ENCODE measurements at places on chromosomes 16 and 17. TPM values are rescaled to one million over a fixed set of nuclear protein-coding genes. Genes with fewer than 3 reads are reported as not detected.

- peaks cover 6% of the 10 kb centered on the region for H3K4me1 ChIP-seq
- no peaks in the 10 kb centered on the region for H3K27me3 ChIP-seq
- no peaks in the 10 kb centered on the region for H3K36me3 ChIP-seq
- no peak overlapping the region for H3K27ac ChIP-seq
- H3K4me3 ChIP-seq = no peak overlapping the region
Observed at GRCh38 chr17:73782641-73783381, 138.6 kb upstream of the SDK2 start.

DNA sequence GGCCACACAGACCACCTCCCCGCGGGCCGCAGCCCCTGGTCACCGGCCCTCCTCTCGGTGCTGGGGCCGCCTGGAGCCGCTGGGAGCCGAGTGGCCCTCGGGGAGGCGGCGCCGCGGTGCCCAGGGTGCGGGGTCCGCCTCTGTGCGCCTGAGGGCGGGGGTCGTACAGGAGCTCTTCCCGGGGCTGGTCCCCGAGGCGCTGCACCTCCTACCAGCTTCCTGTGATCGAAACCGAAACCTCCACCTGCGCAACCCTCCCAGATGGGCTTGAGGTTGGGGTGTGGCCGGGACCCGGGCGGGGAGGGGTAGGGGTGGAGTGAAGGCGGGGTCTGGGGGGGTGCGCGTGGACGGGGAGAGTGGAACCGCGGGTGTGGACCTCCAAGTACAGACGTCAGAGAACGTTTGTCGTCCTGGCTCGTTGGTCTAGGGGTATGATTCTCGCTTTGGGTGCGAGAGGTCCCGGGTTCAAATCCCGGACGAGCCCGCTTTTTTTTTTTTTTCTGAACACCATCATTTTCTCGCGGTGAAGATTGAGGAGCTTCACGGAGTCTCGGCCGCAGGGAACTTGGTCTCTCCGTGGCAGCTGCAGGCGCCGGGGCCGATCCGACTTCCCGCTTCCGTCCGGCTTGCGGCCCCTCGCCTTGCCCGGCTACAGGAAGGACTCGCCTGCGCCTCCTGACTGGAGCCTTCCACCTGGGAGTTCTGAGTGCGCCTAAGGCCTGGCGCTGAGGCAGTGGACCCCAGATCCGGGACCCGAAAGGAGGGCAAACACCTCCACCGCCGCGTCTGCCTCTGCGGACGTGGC, 23.9 kb downstream of the ZNF213 start:
- peak; percentile 91 for DNase-seq
- H3K36me3 ChIP-seq = no peaks in the 10 kb centered on the region
- peak overlapping the region; percentile 86 for H3K27ac ChIP-seq
- H3K4me1 ChIP-seq = peaks cover 26% of the 10 kb centered on the region

- no peaks in the 10 kb centered on the region for H3K36me3 ChIP-seq
- peaks cover 6% of the 10 kb centered on the region for H3K27me3 ChIP-seq
- no peak overlapping the region for H3K27ac ChIP-seq
- H3K4me1 ChIP-seq = no peaks in the 10 kb centered on the region
Observed at GRCh38 chr16:66238696-66239095, 127.8 kb upstream of the CDH5 start.

DNA sequence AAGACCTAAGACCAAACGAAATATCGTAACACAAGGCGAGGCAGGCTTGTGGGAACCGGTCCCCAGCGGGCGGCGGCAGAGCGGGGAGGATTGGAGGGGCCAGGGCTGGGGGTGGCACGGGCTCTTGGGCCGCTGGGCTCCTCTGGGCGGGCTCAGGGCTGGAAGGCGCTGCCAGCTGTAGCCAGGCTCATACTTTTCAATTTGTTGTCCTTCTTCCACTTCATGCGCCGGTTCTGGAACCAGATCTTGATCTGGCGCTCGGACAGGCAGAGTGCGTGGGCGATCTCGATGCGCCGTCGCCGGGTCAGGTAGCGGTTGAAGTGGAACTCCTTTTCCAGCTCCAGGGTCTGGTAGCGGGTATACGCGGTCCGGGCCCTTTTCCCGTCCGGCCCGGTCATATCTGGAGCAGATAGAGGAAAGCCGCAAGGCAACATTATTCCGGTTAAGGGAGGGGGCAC, 1.5 kb downstream of the HOXB5 start:
- no peaks in the 10 kb centered on the region for H3K36me3 ChIP-seq
- no peak overlapping the region for H3K4me3 ChIP-seq
- no peak overlapping the region for H3K27ac ChIP-seq
- no peak for DNase-seq

DNA sequence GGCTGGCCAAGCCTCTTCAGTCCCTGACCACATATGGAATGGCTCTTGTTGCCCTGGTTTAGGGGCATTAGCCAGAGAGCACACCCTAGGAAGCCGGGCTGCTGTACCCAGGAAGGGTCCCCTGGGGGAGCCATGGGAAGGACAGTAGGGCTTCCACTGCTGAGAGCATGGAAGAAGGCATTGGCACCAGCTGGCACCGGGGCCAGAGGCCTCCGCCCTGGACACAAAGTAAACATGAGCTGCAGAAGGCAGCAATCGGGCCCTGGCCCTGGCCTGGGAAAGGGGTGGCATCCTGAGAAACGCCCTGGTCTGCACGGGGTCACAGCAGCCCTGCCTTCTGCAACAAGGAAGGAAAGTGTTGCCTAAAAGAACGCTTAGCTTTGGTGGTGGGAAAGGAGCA, 49.4 kb downstream of the VAC14 start:
- H3K4me1 ChIP-seq = peaks cover 23% of the 10 kb centered on the region
- peaks cover 5% of the 10 kb centered on the region for H3K36me3 ChIP-seq
- H3K27ac ChIP-seq = no peak overlapping the region

- no peak overlapping the region for H3K4me3 ChIP-seq
- H3K27me3 ChIP-seq = no peaks in the 10 kb centered on the region
- H3K36me3 ChIP-seq = no peaks in the 10 kb centered on the region
- no peak overlapping the region for H3K27ac ChIP-seq
- no peak for DNase-seq
Observed at GRCh38 chr17:76633628-76634328, 9.8 kb downstream of the ST6GALNAC1 start.

- H3K4me1 ChIP-seq = peaks cover 5% of the 10 kb centered on the region
- H3K4me3 ChIP-seq = no peak overlapping the region
- no peaks in the 10 kb centered on the region for H3K27me3 ChIP-seq
- H3K27ac ChIP-seq = no peak overlapping the region
- H3K36me3 ChIP-seq = peaks cover 3% of the 10 kb centered on the region
Observed at GRCh38 chr16:69838489-69838888, 76.4 kb downstream of the WWP2 start.

DNA sequence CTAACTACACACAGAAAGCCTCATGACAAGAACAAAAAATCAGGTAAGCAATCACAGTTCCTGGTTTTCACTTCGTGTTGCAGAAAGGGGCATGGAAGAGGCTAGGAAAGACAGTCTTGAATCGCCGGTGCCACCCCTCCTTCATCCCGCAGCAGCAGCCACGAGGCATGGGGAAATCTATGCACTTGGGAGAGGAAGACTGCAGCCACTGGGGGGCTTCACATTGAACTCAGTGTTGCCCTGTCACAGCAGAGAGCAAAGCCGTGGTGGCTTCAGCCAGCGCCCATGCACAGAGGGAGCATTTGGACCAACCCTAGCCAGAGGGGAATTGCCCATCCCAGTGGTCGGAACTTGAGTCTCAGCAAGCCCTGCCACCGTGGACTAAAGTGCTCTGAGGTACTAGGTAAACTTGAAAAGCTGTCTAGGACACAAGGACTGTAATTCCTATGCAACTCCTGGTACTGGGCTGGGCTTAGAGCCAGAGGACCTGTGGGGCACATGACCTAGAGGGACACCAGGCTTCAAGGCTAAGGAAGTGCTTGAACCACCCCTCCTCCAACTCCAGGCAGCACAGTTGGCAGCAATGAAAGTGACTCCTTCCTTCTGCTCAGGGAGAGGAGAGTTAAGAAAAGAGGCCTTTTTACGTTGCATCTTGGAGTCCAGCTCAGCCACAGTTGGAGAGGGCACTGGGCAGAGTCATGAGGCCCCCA, 35.2 kb upstream of the ATP2C2 start:
- no peak overlapping the region for H3K27ac ChIP-seq
- H3K36me3 ChIP-seq = no peaks in the 10 kb centered on the region
- no peaks in the 10 kb centered on the region for H3K4me1 ChIP-seq

DNA sequence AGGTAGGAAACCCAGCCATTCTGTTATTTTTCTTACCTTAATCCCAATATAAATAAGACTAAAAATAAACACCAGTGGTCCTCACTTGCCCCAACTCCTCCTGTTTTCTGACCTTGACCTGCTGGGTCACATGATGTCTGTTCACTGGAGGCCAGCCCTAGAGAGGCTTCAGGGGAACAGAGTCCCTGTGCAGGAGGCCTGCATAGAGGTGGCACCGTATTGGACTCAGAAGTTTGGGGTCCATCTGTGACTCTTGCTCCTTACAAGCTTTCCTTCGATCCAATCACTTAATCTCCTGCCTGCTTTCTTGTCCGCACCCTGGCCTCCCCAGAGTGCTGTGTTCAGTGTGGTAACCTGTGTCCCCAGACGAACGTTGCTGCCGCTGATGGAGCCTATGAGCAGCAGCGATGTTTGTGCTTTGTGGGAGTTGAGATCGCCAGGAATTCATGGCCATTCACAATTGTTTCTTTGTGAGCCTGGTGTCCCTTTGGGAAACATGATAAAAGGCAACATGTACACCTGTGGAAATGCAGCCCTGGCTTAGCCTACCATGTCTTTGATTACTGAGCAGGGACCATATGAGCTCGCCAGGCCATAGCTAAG, 4.7 kb downstream of the IGSF6 start:
- H3K36me3 ChIP-seq = peaks cover 3% of the 10 kb centered on the region
- H3K27me3 ChIP-seq = no peaks in the 10 kb centered on the region
- H3K4me3 ChIP-seq = no peak overlapping the region
- DNase-seq = no peak
- peaks cover 52% of the 10 kb centered on the region for H3K4me1 ChIP-seq

DNA sequence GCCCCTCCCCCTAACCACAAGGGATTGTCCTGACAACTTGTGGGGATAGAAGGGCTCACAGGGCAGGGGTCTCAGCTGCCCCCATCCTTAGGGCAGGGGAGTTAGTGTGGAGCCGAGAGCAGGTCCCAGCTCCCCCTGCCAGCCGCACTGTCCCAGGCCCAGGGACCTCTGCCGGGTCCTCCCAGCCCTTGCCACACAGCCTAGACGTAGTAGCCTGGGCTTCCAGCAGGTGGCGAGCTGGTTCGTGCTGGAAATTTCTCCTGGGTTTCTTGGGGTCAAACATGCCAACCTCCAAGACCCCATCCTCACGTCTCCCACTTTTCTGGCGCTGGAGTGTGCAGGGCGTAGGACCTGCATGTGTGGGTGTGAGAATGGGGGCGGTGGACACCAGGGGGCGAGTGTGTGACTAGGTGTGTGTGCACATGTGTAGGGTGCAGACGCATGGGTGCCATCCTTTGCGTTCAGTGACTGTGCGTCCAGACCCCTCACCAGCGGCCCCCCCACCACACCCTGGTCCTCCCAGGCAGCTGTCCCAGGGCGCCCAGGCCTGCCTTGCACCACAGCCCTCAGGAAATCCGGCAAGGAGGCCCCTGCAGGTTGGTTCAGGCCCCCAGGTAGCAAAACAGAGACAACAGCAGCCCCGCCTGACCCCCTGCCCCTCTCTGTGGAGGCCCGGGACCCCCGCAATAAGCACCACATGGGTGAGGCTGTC, 29.5 kb downstream of the SBK1 start:
- no peak overlapping the region for H3K27ac ChIP-seq
- H3K4me1 ChIP-seq = peaks cover 10% of the 10 kb centered on the region
- H3K4me3 ChIP-seq = no peak overlapping the region
- peak; percentile 65 for DNase-seq

The TBC1D3H gene
- not detected for total RNA-seq

The CAVIN1 gene
- total RNA-seq = 1.8 TPM

The FBXL19 gene
- total RNA-seq = 22.0 TPM

The GDPD3 gene
- 5.7 TPM for total RNA-seq

The MYO19 gene
- 106 TPM for total RNA-seq
